CD4-positive, alpha-beta T cell treated with Interleukin-6 at 100 ng/mL for 8 hours (primary cell): ENCODE measurements at places on chromosomes 4 and X.

DNA sequence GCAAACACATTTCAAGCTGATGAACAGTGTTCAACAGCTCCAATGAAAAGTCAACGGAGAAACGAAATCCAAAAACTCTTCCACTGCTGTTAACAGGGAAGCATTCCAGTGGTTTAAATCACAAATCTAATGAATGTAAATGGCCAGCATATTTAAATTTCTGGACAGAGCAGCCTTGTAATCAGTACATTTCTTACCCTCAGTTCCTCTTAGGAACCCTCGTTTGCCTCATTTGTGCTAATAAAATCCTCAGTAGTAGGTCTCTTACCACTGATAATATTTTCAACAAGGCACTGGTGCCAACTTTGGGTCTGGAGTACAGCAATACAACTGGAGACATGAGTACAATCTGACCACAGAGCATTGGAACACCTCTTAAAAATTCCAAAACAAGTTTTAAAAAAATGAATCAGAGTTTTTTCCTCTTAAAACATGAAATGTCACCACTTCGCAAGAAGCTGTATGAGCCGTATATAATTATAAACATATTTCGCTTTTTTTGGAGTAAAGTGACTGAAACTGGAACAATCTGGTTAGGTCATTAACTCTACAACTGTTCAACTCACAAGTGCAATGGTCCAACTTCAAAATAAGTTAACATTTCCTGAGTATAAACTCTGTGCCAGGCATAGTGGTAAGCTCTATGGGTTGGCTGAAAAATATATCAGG is 211.2 kb downstream of the CPEB2 start:
- DNase-seq: no peak

DNA sequence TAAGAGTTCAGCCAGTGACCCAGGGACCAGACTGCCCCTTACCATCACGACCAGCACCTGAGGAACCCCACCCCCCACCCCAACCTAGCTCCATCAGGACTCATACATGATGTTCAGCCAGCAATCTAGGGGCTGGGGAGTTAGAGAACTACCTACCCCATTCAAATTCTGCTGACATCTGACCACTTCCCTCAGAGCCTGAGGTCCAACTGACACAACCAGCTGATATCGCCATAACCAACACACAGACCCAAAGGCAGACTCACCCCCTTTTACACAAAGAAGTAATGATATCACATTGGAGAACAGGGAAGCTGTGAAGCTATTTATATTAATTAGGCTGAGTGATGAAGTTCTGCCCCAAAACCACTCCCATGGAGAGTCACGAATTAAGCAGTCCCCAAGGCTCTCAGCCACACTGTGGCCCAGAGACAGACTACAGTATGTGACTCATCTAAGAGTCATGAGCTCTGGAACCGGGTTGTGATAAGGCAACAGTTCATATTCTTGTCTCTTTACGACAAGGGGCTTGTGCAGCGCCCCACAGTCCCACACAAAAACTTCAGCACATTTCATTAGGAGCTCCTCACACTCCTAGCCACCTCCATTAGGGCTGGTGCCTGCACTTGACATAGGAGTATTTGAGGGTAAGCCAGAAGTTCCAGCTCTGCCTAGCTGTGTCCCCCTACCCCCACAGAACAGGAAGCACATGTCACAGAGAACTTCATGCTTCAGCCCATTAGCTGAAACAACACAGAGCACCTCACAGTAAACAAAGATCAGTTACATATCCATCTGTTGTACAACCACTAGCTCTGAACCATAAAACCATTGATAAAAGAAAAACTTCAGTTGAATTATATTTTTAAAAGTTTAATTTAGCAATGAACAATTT is 184.7 kb upstream of the ZCCHC13 start:
- no peak for DNase-seq

GRCh38 chr4:133137571-133137970 is 11.5 kb upstream of the PCDH10 start:
- DNase-seq: no peak

DNA sequence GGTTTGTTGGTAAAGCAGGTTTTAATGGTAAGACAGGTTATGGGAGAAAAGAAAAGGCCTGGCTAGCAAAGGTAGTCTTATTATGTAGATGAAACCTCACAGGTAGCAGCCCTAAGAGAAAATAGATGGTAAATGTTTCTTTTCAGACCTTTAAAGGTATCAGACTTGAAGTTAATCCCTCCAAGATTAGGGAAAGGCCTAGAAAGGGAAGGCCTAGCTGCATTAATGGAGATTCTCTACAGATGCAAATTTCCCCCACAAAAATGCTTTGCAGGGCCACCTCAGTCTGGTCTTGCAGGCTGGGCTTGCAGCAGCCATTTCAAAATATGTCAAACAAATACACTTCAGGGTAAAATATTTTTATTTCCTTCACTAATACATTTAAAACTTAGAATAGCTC is 1410.6 kb downstream of the RPA4 start:
- no peak for DNase-seq

- DNase-seq: no peak
These were observed 10.2 kb upstream of the FAM120C start for GRCh38 chrX:54193085-54193821.

DNA sequence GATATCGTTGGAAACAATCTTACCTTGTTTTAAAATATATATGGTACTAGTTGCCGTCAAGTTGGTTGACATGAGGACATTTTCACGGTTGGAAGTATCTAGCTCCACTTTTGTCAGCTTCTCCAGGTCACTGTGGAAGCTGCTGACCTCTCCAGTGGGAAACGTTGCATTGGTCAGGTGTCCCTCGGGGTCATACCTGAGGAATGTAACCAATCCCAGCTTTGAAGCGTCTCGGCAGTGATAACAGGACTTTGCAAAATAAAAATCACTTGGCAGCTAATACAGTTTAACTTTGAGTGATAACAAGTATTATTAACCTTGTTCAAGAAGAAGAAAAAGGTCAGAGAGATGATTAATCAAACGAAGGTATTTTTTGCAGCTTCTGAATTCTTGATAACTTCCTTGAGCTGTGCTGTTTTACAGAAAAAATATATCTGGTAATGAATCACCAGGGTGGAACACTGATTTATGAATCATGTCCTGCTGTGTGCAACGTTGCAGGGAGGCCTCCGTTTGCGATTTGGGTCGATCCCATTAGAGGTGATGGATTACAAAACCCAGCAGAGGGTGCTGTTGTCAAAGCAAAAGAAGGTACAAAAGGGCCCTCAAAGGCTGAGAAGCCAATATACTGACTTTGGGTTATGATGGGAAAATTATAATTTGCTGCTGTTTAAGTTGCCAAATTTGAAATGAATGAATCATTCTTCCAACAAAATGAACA is 60.1 kb downstream of the SH2D1A start:
- peak; percentile 56 for DNase-seq

DNA sequence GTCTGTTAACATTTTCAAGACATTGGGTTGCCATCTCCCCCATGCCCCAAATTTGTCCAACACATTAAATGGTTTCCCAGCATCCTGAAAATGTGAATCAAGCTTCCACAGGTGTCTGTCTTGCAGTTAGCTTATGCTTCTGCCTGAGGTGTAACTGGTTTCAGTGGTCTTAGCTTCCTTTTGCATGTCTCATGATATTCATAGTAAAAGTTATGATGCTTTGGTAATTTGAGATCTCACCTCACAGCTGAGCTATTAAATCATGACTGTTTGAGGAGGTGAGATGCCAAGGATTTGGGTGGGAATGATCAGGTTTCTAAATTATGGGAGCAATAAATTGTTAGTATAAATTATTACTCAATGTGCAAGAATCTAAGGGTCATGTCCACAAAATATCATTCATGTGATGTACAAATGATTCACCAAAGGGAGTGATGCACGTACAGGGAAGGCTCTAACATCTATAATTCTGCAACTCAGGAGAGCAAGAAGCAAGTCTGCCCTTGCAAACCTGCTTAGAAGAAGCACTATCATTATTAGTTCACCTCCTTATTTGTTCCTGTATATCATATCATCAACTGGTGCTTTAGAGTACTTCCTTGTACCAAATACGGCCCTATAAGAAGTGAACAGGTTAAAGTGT is 17.1 kb upstream of the RAI2 start:
- DNase-seq: no peak

DNA sequence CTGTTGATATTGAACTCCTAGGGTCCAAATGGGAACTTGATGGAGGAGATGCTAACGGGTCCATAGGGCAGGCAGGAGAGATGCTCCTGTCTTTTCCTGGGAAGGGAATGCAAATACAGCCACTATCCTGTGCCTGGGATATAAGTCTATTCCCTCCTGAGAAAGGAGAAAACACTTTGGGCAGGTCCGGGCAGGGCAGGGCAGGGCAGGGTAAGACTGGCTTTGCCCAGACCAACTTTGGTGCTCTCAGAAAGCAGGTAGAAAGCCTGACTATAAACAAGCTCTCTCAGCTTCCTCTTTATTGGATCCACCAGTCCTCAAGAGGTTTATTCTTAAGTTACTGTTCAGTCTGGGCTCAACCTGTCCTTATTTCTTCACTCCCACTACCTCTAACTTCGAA is 232.3 kb downstream of the PTTG2 start:
- DNase-seq: no peak

DNA sequence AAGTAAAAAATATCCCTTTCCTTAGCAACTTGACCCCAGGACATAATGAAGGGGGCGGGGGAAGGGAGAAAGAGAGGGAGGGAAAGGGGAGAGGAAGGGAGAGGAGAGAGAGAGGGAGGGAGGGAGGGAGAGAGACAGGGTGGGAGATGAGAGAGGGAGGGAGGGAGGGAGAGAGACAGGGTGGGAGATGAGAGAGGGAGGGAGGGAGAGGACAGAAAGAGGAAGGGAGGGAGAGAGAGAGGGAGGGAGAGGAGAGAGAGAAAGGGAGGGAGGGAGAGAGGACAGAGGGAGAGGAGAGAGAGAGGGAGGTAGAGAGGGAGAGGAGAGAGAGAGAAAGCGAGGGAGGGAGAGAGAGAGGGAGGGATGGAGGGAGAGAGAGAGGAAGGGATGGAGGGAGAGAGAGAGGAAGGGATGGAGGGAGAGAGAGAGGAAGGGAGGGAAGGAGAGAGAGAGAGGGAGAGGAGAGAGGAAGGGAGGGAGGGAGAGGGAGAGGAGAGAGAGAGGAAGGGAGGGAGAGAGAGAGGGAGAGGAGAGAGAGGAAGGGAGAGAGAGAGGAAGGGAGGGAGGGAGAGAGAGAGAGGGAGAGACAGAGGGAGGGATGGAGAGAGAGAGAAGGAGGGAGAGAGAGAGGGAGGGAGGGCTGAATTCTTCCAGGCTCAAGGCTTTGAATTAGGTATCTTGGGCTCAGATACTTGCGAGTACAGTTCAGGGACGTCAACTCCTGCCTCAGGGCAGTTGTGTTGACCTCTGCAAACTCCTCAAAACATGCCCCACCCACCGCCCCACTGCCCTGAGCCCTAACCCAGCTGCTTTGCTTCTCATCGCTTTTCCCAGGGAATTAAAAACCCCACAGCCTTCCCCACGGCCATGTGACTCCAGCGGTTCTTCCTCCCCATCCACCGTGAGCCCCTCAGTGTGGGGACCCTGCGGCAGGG is 40.0 kb upstream of the ADRA2C start:
- no peak for DNase-seq

DNA sequence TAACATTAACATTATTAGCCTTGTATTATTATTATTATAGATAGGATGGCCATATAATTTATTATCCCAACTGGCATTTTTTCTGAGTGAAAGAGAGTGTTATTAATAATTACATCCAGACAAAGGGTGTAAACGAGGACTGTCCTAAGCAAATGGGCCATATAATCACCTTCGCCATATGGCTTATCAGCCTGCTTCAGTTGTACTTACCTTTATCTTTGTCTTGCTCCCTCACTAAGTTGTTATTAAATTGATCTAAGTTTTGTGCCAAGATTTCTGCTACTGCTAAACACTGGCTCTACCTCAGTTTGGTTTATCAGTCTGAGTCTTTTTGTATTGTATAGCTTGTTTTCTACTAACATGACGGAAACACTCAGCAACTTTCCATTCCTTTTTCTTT is 76.9 kb downstream of the STIM2 start:
- DNase-seq: no peak

GRCh38 chr4:122065149-122065548 is 87.0 kb upstream of the BLTP1 start:
- no peak for DNase-seq

DNA sequence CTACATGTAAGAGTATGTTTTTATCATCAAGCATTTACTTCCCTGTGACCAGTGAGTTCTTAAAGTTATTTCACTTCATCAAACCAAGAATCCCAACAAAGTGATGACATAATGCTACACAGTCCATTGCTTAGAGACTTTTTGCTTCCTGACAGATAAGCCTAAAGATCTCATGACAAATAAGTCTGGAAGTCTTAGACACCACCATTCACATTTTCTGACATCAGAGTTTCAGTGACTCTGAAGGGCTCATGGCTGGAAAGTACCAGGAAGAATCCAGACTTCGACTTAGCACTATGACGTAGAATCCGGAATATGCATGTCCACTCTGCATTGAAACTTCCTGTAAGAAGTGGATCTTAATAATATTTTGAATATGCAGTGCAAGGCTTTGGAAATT is 53.7 kb downstream of the CLDN22 start:
- no peak for DNase-seq

GRCh38 chr4:163256680-163257343 is 75.6 kb downstream of the NPY1R start:
- no peak for DNase-seq

DNA sequence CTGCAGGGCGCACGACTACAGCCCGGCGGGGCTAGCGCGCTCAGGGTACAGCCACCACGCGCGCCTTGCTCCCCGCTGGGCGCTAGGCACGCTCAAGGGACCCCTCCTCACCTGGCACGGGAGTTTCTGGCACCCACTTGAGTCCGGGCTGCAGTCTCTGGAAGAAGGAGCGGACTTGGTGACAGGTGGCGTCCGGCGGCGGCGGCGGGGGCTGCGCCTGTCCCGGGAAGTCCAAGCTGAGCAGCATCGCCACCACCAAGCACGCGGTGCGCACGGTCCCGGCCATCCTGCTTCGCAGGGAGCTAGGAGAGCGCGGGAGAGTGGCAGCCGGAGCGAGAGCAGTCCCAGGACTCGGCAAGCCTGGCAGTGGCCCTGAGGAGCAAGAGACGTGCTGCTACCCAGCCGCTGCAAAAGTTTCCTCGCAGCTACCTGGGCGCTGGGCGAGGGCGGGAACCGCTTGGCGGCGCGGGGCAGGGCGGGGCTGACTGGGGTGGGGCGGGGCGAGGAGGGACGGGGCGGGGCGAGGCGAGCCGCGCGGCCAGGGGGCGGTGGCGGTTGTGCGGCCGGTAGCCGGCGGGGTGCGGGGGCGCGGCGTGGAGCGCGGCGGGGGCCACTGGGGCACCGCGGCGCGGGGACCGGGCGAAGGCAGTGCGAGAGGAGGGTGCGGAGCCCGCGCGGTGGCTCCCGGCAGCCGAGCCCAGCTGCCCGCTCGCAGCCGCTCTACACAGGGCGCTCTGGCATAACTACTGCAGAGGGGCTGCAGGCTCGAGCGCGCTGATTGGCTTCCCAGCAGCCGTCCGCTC is at the start of gene GPC3:
TSS of gene GPC3 (minus strand) at position 431 of the 803 bp plus-strand sequence.
- peak; percentile 24 for DNase-seq
